Smooth muscle cell of the brain vasculature (primary cell): ENCODE measurements at places on chromosomes 4 and X.

- DNase-seq = peak; percentile 1
Observed at GRCh38 chr4:84258905-84259830, 239.9 kb downstream of the NKX6-1 start.

- DNase-seq = no peak
Observed at GRCh38 chr4:71941001-71941400, 90.8 kb upstream of the NPFFR2 start.

DNA sequence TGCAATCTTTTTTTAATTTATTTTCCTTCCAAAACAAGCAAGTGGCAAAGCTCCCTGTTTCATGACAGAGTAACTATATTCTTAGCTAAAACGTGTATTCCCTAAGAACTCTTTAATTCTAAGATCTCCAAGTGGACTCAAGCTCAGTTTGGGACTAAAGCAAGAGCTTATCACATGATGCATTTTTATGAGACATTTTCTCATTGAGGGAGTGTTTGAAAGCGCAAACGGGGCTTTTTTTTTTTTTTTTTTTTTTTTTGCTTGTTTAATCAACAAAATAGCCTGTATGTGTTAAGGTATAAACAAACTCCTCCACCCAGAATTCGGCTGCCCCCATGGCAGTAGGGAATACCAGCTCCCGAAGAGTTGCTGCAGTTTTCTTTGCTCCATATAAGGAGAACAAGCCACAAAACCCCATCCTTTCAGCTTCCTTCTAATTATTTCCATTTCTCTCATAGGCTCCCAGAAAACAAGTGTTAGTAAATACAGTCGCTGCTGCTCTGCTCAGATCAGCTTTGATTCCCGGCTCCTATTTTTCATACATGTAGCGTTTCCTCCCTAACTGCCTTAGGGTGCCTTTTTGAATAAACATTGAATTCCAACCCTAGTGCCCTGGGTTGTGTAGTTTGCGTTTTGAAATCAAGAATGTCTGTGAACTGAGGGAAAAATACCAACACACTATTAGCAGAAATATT is 669 bp upstream of the PPARGC1A start:
- DNase-seq = no peak

DNA sequence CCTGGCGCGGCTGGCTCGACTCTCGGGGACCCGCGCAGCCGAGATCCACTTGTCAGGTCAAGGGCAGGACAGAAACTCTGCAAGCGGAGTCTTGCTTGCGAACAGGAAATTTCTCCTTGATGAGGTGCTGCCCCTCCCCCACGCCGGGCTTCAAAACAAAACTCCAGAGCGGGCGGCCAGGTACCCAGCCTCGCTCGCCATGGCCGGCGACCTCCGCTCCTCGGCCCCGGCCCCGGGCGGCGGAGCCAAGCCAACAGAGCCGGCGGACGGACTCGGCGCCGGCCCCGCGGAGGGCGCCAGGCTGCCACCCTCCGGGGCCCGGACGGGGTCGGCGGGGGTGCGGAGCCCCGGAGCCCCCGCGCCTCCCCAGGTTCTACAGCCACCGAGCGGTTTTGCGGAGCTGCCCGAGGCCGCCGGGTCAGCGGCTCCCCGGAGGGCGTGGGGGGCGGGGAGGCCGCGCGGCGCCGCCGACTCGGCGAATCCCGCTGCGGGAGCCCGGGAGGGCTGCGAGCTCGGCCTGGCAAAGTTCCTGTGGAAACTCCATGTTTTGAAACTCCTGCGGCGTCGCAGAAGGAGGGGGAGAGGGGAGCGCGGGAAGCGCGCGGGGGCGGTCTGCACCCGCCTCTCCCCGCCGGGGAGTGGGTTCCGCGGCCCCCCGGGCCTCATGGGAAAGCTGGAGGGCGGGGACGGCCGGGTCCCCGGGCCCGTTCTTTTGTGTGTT is 11.7 kb upstream of the BCOR start:
- DNase-seq = no peak

- DNase-seq = no peak
Observed at GRCh38 chr4:41148292-41148691, 66.0 kb downstream of the APBB2 start.

GRCh38 chr4:74283614-74284013 is 24.7 kb upstream of the EPGN start:
- no peak for DNase-seq

GRCh38 chr4:150999086-150999485 is 16.0 kb downstream of the LRBA start:
- DNase-seq = no peak

- no peak for DNase-seq
Observed at GRCh38 chrX:41526925-41527324, 79.8 kb downstream of the NYX start.

GRCh38 chrX:28787206-28787605 is 200.0 kb downstream of the IL1RAPL1 start:
- DNase-seq = no peak

GRCh38 chr4:62133101-62133897 is 933.2 kb downstream of the ADGRL3 start:
- DNase-seq = no peak

- no peak for DNase-seq
Observed at GRCh38 chrX:29926056-29926455, 289.3 kb upstream of the MAGEB2 start.

DNA sequence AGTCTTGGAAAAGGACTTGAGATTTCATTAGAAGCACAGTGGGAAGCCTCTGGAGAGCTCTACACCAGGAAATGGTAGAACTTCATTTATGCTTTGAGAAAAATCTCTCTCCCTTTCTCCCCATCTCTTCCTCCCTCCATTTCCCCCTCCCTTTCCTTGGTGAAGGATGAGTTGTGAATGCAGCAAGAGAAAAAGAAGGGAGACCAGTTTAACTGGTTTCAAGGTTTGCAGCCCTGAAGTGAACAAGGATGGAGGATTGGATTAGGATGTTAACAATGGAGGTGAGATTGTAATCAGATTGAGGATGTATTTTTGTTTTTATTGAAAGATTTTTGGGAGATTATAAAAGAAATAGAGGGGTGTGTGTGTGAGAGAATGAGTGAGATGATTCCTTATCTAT is 99.5 kb downstream of the ANK2 start:
- no peak for DNase-seq

DNA sequence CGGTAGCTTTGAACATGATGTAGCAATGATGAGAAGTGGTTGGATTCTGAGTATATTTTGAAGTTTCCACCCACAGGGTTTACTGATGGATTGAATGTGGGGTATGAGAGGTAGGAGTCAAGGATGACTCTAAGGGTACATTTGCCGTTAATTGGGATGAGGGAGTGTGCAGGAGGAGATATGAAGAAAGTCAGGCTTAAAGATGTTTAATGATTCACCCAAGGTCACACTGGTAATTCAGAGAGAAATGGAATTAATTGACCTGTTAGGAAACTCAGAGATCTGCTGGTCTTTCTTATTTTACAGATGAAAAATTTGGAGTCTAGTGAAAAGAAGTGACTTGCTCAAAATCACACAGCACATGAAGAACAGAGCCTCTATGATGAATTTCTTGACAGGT is 390.7 kb downstream of the GBA3 start:
- no peak for DNase-seq
